ENCODE measurements at places on chromosomes 3 and 15.

DNA sequence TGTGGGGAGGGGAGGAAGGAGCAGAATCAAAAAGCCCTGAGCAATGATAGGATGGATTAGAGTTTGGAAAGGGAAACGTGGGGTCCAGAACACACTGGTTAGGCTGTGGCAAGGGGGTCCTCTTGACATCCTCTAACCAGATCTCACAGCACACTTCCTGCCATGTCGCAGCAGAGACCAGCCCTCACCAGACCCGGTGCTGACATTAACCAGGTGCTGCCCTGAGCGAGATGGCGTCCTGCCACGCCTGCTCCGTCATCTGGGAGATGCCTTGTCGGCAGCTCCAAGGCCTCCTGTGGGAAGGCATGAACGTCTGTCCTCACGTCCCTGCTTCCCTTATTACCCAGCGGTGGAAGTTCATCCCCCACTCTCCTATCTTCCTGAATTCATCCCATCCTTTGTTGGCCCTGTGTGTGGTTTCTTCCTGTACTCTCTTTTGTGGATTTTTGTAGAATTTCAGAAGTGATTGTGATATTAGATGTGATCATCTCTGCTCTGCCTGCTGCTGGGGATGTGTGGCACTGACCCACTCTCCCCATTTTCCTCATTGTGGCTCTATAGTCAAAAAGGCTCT is 29.4 kb upstream of the MYZAP start:
- DNase-seq: no peak

DNA sequence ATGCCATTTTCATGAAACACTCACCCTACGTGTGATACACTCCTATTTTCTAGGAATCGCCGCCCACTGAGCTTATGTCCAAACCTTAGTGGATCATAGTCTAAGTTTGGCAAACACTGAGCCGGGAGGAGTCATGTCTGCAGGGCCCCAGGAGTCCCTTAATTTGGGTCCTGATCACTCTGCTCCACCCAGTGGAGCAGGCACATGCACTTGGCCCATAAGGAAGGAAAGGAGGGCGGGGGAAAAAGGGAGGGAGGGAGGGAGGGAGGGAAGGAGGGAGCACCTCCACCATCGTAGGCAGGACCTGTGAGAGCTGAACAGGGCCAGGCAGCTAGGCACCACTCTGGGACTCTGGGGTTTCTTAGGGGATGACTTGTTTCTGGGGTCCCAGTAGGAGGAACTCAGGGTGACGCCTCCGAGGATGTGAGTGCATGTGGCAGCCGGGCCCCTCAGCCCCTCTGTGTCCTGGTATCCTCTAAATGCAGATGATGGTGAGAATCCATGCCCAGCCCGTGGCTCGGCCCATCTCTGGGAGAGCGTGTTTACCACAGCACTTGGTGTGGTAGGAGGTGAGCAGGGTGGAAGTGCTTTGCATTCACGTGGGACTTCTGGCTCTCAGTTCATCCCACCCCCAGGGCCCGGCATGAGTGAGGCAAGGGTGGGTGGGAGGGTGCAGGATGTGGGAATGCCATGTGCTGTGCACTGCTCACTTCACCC is 109.4 kb downstream of the KLF13 start:
- DNase-seq: no peak

DNA sequence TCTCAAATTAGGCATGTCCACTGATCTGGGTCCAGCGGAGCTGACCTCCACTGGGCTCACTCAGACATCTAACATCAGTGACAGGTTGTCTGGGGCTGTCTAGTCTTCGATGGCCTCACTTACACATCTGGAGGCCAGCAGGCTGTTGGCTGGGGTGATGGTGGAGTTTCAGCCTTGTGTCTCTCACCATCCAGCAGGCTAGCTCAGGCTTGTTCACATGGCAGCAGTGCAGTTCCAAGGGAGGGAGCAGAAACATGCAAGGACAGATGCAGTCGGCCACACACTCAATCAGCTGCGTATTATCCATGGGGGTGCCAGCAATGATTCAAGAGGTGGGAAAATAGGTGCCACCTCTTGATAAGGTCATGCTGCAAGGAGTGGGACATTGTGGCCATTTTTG is 292.5 kb downstream of the SHQ1 start:
- DNase-seq: no peak

DNA sequence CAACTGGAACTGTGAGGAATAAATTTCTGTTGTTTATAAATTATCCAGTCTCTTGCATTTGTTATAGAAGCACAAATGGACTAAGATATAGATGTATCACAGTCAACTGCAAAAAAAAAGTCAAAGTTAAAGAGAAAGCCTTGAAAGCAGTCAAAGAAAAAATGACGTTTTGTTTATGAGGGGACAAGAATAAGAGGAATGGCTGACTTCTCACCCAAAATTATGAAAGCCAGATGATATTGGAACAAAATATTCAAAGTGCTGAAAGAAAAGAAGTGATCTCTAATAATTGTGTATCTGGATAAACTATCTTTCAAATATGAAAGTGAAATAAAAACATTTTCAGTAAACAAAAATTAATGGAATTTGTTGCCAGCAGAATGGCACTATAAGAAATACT is 171.8 kb upstream of the IGF1R start:
- DNase-seq: no peak

- peak; percentile 48 for DNase-seq
Measured at GRCh38 chr3:138941259-138941885, 5.6 kb downstream of the FOXL2 start.

DNA sequence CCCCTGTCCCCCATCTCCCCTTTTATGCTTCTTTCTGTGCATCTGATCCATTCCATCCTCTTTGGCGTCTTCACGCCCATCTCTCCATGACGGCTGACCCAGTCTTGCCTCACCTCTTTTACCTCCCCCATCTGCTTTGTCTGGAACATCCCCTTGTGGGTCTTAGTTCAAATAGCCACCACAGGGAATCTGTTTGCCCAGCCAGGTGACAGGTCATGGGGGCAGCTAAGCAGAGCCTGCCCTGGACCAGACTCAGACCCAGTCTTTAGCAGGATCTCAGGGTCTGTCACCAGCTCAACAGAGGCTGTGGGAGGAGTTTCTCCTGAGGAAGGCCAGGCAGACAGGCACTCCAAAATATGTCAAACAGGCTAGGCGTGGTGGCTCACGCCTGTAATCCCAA is 28.1 kb downstream of the COLQ start:
- DNase-seq: no peak

GRCh38 chr3:186940967-186941366 is 10.6 kb downstream of the ST6GAL1 start:
- no peak for DNase-seq

DNA sequence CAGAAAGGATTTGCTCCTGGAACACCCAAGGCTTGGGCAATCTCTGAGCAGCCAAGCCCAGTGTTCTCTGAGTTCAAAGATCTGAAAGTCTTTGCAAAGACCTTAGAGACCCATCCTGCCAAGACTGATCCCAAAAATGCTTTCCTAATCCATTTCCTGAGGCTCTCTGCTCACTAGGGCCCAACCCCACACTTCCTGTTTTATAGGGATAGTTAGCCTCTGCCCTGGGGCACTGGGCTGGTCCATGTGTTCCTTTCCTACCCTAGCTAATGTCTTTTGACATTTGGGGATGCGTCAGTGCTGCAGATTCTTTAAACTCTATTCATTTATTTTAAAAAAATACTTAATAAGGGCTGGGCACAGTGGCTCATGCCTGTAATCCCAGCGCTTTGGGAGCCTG is 372.7 kb downstream of the ROBO2 start:
- no peak for DNase-seq

- no peak for DNase-seq
Measured at GRCh38 chr3:17505856-17506255, 236.6 kb downstream of the TBC1D5 start.

- no peak for DNase-seq
Measured at GRCh38 chr15:93063262-93063671, 25.7 kb downstream of the RGMA start.

DNA sequence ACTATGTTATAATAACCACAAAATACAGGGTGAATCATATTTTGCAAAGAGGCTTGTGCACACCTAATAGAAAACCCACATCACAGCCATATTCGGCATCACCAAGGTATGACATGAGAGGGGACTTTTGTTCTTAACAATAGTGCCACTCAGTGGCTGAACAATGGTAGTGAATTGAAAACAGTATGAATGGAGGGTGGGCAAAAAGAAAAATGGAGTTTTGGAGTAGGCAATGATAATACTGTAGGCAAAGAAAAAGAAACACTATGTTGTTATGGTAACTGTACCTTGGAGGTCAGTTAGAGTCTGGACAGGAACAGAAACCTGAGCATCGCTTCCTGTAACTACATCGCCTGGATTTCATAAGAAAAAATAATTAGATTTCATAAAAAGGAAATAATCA is 348.6 kb downstream of the PLCL2 start:
- peak; percentile 46 for DNase-seq

GRCh38 chr15:74179983-74180880 is 6.7 kb downstream of the ISLR start:
- DNase-seq: no peak

DNA sequence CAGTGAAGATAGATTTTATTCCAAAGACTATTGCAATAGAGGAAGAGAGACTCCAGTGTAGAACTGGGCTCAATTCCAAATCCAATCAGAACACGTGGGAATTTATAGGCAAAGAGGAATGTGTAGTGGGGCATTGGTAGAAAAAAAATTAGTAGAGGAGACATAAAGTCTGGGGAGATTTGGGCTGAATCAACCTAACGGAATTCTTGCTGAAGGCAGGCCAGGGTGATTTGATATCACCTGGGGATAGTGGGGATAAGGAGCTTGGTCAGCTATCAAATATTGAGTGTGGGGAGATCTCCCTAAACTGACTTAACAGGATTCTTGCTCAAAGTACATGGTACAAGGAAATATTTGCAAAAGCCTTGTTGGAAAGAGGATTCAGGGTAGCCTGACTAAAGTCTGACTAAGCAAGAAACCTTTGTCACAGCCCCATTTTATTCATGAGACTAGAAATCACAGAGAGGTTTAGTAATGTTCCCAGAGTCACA is 29.6 kb downstream of the SST start:
- no peak for DNase-seq

DNA sequence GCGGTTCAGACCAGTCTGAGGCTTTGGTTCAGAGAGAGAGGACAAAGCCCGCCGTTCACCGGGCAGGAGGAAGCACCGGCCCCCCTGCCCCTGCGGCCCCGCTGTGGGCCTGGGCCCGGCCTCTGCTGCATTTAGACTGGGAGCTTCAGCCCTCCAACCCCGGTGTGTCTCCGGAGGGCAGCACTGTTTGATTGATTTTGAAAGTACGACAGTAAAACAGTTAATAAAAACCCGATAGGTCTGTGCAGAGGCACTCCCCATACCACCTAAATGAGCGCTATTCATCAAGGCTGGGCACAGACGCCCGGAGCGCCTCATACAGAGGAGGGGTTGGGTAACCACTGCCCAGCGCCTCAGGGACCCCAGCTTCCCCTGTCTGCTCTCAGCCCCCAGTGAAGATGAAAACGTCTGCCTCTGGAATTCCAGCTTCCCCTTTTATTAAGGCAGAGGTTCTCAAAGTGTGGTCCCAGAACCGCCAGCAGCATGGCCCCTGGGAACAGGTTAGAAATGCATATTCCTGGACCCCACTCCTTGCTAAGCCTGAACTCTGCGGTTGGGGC is 256.7 kb upstream of the TLE3 start:
- no peak for DNase-seq

GRCh38 chr15:39807791-39808190 is 25.1 kb upstream of the FSIP1 start:
- no peak for DNase-seq

- DNase-seq: no peak
Measured at GRCh38 chr3:172676196-172676922, 34.5 kb downstream of the NCEH1 start.

DNA sequence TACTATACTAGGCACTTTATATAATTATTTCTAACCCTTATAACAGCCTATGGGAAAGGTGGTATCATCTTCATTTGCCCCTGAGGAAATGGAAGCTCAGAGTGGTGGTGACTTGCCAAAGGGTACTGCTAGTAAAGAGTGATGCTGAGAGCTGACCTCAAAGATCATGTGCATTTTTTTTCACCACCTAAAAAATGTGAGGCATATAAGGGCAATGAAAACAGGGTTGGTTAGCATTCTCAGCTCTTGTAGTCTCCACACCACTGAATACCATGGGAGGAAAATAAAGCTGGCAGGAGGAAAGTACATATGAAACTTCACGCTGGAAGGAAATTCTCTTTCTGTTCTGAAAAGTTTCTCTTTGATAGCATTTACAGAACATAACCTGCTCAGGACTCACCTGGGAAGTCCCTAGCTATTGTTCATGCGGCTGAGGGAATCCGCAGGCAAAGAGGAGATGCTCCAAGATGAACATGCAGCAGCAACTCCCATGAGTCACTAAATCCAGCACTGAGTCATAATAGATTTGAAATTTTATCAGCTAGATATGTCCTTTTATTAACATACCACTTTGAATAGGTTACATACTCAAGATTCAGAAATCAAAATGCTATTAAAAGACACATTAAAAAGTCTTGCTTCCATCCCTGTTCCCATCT is 17.3 kb downstream of the FAIM start:
- no peak for DNase-seq

DNA sequence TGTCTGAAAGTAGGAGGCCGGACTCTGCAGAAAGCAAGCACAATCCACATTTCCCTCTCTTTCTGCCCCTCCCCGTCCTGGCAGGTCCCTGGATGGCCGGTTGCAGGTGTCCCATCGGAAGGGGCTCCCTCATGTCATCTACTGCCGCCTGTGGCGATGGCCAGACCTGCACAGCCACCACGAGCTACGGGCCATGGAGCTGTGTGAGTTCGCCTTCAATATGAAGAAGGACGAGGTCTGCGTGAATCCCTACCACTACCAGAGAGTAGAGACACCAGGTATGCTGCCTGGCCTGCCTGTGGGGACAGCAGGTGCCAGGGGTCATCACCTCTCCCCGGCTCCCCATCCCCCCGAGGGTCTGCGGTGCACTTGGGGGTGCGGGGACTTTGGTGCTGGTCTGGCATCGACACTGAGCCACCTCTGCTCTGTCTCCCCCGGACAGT is 89.6 kb downstream of the AAGAB start:
- DNase-seq: no peak

DNA sequence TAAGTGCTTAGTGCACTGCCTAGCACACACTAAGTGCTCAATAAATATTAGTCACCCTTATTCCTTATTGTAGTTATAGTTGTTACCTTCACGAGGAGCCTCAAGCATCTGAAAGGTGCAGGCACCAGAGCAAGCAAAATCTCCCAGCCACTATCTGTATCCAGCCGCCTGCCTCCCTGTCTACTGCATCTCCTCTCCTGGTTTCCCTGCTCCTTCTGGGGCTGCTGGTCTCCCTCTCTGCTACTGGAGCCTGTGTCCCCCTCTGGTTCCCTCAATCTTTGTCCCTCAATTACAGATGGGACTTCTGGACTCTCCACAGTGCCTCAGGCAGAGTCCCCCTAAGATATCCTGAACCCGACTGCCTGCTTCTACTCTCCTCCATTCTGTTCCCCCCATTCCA is 18.8 kb downstream of the MYL3 start:
- DNase-seq: no peak

- peak; percentile 15 for DNase-seq
Measured at GRCh38 chr15:59751552-59752413, 62.7 kb upstream of the BNIP2 start.
